ENCODE measurements at places on chromosomes 2 and 18.

DNA sequence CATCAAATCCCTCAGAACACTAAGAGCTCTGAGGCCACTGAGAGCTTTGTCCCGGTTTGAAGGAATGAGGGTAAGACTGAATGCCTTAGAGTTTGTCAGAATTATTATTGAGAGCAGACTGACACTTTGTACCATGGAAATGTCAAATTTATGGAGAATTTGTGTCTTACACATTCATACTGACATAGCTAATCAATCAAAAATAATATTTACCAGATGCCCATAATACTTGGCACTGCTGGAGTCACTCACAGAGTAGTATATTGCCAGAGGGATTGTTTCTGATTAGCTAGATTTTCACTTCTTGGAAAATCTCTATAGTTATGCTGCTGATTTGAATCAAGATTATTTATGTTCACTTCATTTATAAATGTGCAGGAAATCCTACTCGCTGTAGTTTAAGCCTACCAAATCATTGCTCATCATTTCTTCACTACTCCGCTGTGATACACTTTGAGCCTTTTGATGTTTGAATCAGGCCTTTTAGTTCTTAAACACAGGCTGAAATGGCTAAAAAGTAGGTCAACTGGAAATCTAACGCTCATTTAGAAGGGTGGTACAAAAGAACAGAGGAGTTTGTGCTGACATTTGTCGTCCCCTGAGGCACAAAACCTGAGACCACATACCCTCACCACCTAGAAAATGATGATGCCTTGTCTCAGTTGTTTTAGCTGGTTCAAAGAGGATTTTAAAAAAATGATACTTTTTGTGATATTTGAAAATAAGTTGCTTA is 96.1 kb upstream of the CSRNP3 start:
- no peak for DNase-seq

DNA sequence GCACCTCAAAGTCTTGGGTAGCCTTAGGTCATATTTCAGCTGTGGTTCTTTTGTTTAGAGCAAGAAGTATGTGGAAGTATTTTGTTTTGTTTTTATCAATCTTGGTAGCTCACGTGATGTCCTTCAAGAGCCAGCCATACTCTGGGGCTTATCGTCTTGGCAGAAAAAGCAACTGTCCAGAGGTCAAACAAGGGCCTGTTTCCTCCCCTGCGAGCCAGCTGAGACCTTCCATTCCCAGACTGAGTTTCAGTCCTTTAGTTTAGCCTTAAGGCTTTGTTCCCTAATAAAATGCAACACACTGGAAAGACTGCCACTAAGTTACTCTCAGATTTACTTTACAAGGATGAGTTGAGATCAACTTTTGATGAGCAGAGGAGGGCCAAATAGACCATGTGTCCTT is 63.5 kb downstream of the TXNL1 start:
- no peak for DNase-seq

DNA sequence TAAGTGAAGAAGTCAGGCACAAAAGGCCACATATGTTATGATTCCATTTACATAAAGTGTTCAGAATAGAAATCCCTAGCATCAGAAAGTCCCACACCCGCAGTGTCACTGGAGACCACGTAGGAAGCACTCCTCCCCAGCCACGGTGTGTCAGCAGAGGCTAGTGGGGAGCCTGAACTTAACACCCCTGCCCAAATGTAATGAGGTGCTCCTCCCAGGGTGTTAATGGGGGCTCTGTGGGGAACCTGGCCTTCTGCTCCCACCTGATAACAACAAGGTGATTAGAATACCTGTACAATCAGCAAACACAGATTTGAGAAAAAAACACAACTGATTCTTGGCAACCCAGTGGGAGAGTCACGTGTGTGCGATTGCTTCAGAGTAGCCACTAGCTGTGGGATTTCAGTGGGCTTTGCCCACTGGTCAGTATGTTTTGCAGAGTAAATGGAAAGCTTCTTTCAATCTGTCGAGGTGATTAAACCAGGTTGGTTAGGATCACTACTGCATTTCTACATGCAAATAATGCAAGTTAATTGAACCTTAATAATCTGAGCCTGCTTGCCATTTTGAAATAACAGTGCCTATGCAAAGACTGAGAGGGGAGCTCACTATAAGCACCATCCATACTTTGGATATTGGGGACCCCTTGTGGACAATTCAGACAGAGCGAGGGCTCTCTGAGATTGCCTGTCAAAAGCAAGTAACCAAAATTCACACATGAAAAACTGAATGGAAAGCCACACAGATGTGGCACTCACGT is 20.6 kb upstream of the ATRAID start:
- peak; percentile 17 for DNase-seq

DNA sequence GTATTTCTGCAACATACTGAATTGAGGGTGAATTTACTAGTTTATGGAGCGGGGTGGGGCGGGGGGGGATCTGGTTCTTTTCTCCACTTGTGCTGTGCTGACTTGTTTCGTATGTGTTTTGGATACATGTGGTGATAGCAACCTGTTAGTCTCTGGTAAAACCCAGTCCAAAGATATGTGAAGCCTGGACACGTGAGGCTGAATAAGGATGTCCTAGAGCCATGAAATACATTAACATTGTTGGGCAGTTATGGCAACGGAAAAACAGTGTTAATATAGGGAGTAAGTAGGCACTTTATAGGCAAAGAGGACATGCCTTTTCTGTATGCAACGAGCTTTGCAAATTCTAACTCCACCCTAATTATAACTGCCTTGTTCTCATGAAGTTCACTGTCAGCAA is 42.1 kb upstream of the NEMP2 start:
- no peak for DNase-seq

DNA sequence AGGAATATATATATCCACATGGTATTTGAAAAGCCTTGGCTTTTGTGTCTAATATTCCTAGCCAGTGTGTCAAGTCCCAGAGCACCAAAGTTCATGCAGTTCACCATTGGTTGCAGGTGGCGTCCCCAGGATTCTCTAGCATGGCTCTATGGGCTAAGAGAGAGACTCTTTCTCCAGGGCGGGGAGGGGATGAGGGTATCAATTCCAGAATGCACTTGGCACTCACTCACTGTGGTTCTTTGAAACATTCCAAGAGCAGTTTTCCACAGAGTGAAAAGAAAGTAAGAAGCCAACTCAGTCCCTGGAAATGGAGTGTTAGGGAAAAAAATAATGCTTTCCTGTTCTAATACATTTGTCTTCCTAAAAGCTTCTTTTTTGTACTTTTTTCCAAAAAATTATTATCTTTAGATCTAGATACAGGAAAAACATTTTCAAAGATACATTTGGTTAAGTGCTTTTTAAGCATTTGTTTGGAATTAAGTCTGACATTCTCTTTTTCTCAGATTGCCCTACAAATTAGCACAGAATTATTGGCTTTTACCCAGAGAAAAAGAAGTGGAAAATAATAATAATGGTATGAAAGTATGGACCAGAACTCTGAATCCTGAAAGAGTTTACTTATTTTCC is 239.9 kb downstream of the PAX3 start:
- DNase-seq = no peak

- DNase-seq = no peak
Observed at GRCh38 chr18:59675346-59675745, 21.9 kb downstream of the CCBE1 start.

GRCh38 chr2:3236300-3237045 is 141.1 kb downstream of the EIPR1 start:
- DNase-seq = no peak

DNA sequence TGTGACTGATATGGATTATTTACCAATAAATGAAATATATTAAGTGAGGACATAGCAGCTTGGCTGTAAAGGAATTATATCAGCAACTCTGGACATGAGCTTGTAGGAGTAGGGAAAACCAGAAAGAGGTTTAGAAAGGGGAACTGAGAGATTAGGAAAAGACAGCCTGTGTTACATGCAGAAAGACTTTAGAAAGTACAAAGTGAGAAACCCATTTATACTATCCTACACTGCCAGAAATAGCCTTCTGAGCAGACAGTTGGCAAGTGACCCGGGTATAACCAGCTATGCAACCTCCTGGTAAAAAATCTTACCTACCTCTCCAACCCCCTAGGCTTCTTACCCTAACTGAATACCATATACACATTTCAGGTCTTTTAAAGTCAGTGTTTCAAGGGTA is 134.1 kb downstream of the ANKRD44 start:
- DNase-seq = no peak

GRCh38 chr2:113057117-113057516 is 1.9 kb upstream of the IL36RN start:
- DNase-seq = no peak

DNA sequence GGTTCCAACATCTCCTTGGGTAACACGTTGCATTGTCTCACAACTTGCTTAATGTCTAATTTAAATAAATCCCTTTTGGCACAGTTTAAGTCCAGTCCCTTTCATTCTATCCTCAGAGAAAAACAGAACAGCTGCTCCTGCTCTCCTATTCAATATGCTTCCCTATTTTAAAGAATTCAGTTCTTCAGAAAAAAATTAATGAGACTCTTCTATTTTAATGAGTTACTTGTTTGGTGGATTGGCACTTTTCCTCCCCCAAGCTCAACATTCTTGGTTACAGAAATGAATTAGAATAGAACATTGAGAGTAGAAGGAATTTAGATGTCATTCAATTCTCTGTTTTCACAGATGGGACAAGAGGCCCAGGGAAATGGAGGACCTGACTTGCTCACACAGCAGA is 116.9 kb upstream of the ATP8B1 start:
- DNase-seq = no peak

GRCh38 chr2:30262716-30263309 is 31.5 kb downstream of the LBH start:
- no peak for DNase-seq

- DNase-seq = no peak
Observed at GRCh38 chr2:158221063-158222020, 119.7 kb downstream of the UPP2 start.

Data from posterior cingulate gyrus (tissue), 11 donors.